ENCODE measurements at places on chromosomes 16 and 17.

DNA sequence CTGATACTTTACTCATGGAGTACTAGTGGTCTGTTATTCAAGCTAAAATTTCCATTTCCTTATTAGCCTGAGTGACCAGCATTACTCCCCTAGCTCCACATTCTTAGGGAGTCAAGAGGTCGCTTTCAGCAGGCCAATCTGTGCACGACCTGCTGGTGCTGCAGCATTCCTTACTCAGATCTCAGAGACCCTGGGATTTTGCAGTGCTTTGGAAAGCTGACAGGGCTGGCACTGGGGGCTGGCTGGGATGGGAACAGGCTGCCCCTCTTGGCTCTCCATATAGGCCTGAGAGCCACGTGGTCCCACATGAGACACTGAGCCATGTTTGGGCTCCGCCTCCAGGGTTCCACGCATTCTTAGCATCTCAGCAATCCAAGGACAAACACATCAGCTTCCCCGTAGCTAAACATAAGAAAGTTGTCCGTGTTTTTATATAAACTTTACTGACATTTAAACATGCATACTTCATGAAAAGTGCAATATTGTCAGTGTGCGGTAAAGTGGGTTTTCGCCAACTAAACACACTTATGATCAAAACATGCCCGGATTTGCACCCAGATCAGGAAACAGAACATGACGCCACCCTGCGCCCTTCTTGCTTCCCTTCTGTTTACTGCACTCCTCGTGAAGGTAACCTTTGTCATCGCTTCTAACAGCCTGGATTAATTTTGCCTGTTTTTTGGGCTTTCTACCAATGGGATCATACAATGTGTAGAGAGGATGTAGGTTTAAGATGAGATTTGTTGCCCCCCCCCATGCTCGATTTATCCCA, 254.5 kb upstream of the CACNG5 start:
- DNase-seq: no peak

DNA sequence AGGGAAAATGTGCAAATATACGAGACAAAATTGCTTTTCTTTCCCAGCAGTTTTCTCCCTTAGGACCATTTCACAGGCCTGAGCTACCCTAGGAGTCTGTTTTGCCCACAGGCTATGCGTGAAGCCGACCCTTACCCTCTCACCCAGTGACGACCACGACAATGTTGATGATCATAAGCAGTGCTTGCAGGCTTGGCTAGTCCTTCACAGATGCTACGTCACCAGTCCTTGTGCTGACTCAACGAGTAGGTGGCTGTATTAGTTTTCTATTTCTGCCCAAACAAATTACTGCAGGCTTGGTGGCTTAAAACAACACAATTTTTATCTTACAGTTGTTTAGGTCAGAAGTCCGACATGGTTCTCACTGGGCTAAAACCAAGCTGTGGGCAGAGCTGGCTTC, 574.6 kb upstream of the HSBP1 start:
- DNase-seq: no peak

- no peak for DNase-seq
These were observed 7.3 kb upstream of the TSPOAP1 start for GRCh38 chr17:58335779-58336455.

DNA sequence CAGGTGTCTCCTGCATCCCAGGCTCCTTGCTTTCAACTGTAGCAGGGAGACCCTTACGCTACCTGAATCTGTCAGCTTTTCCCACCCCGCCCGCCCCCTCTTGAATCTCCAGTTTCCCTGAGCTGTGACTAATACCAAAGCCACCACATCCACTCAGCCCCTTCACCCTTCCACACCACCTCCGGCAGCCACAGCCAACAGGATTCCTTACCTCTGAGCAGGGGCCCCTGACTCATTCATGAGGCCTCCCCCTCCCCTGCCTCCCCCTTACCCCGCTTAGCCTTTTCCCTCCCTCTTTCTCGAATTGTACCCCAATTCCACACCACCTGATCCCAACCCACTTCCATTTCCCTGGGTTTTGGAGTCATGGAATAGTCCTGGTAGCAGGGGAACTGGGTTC, 2.3 kb downstream of the STX1B start:
- peak; percentile 53 for DNase-seq

DNA sequence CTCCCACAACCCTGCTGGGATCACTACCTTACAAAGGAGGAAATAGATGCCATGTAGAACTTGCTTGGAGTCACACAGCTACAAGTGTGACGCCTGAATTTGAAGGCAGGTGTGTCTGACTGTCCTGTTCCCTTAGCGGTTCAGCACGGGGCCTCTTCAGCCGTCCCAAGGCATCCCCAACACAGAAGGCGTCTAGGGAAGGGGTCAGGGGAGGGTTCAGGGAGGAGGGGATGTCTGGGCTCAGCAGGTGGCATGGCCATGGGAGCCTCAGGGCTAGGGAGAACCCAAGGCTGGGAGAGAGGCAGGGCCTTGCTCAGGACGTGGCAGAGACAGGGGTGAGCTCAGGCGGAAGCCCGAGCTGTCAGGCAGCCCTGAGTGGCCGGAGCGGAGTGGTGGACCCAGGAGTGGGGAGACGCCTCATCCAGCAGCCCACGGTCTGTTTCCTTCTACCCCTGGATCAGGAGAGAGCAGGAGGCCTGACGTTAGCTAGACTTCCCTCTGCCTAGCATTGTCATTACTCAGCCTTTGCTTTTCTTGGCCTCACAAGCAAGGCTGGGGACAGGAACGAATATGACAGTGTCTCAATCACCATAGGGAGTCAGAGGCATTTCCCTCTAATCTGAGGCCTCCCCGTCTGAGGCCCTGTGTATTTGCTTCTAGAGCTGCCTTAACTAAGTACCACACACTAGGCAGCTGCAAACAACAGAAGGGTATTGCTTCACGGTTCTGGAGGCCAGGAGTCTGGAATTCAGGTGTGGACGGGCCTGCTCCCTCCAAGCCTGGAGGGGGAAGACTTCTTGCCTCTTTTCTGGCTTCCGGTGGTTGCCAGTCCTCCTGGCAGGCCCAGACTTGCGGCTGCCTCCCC, 31.3 kb upstream of the ANKRD40CL start:
- DNase-seq: no peak

GRCh38 chr17:41974658-41975057, 8.1 kb downstream of the CNP start:
- no peak for DNase-seq

GRCh38 chr17:68803164-68803929, 151.8 kb downstream of the ABCA8 start:
- DNase-seq: no peak

DNA sequence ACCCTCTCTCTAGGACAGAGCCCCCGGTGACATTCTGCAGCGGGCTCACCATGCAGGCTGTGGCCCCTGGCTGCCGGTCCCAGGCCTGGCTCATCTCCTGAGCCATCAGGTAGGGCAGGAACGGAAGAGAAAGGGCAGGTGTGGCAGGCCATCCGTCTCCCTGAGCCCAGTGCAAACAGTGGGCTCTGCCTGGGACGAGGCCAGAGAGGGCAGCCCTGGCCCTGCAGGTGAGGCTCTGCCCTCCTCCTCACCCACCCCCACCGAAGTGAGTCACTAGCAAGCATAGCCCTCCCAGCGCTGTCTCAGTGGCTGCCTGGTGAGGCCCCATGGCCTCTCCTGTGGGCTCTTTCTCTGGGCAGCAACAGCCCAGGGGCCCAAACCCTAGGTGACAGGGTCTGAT, 14.5 kb downstream of the OTOP3 start:
- DNase-seq: no peak

DNA sequence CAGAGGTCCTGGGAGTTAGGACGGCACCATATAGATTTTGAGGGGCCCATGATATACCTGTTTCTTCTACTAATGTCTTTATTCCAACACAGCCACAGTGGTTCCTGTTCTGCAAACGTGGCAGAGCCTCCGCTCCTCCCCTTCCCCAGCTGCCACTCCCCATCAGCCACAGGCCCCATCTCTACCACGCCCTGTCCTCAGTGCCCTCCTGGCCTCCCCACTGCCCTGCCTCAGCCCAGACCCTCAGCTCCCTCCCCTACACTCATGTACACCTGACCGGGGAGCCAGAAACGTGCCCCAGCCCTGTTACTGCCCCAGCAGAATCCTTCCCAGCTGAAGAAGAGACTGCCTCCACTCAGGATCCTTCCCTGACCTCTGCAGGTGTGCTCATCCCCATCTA, 11.9 kb upstream of the RBFOX3 start:
- DNase-seq: no peak

GRCh38 chr17:28053044-28053670, 10.7 kb downstream of the NLK start:
- no peak for DNase-seq

DNA sequence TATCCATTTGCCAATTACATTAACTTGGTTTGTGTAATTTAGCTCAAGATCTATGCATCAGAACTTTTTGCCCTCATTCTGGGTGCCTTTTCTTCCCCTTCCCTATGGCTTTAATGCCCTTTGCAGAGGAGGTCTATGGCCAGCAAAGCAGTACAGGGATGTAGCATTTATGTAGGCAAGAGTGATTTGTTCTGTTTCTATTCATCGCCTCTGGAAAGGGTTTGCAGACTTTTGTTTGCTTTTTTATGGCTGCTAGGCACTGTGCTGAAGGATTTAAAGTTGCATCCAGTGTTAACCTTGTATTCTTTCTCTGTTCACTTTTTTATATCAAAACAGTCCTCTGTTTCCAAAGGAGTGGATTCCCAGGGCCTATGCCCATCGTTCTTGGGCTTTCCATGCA, 78.0 kb downstream of the ANKFN1 start:
- no peak for DNase-seq

GRCh38 chr17:57605675-57606105, 139.4 kb downstream of the CCDC182 start:
- DNase-seq: no peak

- DNase-seq: no peak
These were observed 31.3 kb downstream of the TBC1D3B start for GRCh38 chr17:36144981-36145729.

GRCh38 chr17:68572138-68572842, 28.9 kb downstream of the FAM20A start:
- DNase-seq: no peak

GRCh38 chr16:14310519-14310991, 239.4 kb downstream of the MRTFB start:
- no peak for DNase-seq

DNA sequence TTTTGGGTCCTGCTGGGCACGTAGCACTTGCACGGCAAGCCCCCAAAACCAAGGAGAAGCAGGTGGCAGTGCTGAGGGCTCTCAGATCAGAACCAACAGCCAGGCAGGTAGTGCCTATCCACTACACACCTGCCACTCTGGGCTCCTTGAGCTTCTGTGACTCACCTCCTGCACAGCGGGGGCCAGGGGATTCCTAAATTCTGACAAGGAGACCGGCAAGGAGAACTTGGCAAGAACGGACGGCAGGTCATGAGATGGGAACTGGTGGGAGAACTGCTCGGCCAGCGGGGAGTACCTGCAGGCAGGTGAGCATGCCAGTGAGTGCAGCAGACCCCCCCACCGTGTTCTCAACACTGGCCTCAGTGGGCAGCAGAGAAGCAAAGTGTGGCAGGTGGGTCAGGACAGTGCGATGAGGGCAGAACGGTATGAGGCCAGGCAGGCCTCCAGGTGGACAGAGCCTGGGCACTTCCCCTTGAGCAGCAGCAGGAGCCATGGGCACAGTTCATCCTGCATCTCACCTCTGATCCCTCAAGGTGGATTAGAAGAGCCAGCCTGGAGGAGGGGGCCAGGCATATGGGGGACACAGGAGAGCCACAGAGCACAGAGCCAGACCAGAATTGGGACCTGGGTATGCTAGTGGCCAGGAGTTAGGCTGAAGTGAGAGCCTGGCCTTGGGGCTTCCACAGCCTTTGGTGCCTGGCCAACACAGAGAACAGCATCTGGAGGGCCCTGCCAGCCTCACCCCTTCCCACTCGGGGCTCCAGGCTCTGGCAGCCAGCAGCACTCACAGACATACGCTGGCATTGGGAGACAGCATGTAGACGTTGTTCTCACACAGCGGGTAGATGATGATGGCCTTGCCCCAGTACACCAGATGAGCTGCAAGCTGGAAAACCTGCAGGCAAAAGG, 14.7 kb downstream of the MPG start:
- no peak for DNase-seq
